ENCODE measurements at places on chromosomes 5 and 9.

DNA sequence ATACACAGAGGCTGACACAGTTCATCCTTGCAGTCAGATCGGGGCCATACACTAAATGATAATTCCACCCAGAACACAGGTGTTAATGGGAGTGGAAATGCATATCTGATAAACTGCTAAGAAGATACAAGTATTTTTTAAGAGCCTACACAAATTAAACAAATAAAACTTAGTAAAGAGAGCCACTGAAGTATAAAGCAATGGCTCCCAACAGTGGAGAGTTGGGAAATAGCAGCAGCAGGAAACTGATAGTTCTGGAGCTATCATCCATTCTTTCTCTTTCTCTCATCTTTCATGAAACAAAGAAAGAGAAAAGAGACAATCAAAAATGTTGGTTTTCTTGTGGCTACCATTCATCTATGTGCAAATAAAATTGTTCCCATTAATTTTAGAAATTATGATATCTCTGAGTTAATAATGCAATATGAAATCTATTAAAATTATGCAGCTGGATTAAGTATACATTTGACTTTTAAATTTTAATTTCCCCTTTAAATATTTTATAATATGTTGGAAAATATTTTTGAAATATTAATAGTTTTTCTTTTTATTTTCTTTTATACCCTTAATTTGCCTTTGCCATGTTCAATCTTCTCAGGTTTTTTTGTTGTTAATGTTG is 120.8 kb downstream of the EMB start:
- no peak overlapping the region for H3K27ac ChIP-seq
- no peaks in the 10 kb centered on the region for H3K4me1 ChIP-seq
- DNase-seq = no peak
- H3K27me3 ChIP-seq = no peaks in the 10 kb centered on the region
- H3K36me3 ChIP-seq = no peaks in the 10 kb centered on the region

- H3K4me3 ChIP-seq = no peak overlapping the region
- no peaks in the 10 kb centered on the region for H3K27me3 ChIP-seq
- no peak for DNase-seq
- no peak overlapping the region for H3K27ac ChIP-seq
Observed at GRCh38 chr5:139396691-139397090, 1.8 kb upstream of the PROB1 start.

DNA sequence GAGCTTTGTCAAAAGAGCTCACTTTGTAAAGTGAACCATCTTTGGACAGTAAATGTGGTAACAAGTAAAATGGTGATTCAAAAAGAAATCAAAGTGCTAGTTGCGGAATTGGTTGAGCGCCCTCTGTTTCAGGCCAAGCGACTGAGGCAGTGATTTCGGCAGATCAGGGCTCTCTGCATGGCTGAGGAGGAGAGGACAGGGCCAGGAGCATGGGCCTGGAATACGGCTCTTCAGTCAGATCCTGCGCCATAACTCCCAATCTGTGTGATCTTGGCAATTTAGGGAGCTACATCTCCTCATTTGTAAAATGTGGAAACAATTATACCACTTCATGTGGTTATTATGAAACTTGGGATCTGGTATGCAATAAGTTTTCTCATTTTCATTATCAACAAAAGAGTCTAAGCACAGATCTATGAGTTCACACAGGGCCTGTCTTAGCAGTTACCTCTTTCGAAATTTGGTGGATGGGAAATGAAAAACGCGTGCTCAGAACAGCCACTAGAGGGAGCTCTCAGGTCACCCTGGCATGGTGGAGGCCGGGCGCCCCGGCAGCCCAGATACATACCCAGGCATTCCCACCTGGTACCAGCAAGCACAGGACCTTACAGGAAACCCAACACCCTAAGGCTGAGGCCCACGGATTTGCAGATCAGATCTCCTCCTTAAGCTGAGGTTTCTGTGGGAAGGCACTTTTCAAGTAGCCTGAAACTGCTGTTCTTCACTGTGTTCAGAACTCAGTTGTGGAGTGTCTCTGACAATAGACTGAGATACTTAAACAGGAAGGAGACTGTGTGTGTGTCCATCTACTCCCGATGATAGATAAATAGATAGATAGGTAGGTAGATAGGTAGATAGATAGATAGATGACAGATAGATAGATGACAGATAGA is 303.7 kb downstream of the RAB3C start:
- H3K4me3 ChIP-seq = no peak overlapping the region
- H3K36me3 ChIP-seq = no peaks in the 10 kb centered on the region
- DNase-seq = peak; percentile 69
- peaks cover 14% of the 10 kb centered on the region for H3K4me1 ChIP-seq
- no peak overlapping the region for H3K27ac ChIP-seq

DNA sequence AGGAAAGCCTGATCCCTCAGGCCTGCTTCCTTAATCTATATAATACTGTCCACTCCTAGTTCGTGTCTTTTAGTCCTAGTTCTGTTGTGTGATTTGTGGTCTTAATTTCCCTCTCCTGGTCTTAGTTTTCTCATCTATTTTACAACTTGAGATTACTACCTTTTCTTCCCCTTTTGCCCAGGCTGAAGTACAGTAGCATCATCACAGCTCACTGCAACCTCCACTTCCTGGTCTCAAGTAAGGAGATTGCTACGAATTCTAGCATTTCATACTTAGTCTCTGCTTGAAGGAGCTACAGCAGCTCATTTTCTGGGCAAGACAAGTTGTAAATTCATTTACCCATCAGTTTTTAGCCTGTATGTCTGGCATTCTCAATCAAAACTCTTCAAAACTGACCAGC is 5.5 kb downstream of the TRIM32 start:
- no peaks in the 10 kb centered on the region for H3K27me3 ChIP-seq
- no peak for DNase-seq
- no peaks in the 10 kb centered on the region for H3K4me1 ChIP-seq
- H3K36me3 ChIP-seq = no peaks in the 10 kb centered on the region

DNA sequence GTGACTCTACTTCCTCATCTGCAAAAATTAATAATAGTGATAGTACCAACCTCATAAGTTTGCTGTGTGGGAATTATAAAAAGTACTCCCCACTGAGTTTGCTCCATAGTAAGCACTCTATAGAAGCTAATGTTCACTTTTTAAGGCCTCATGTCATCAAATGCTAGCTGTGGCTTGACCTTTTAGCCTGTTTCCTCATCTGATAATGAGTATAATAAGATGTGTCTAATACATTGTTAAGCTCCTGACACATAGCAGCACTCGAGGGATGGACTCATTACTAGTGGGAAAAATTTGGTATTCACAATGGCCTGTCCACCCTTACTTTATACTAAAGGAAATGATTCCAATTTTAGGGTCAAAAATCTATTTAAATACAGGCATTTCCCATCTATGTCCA is 26.1 kb upstream of the CAST start:
- H3K4me1 ChIP-seq = no peaks in the 10 kb centered on the region
- no peak overlapping the region for H3K27ac ChIP-seq
- no peak for DNase-seq
- H3K27me3 ChIP-seq = no peaks in the 10 kb centered on the region
- no peak overlapping the region for H3K4me3 ChIP-seq
- H3K36me3 ChIP-seq = no peaks in the 10 kb centered on the region

GRCh38 chr5:159102311-159102934 is 2.7 kb upstream of the EBF1 start:
- no peak overlapping the region for H3K27ac ChIP-seq
- no peaks in the 10 kb centered on the region for H3K36me3 ChIP-seq
- H3K27me3 ChIP-seq = no peaks in the 10 kb centered on the region
- no peaks in the 10 kb centered on the region for H3K4me1 ChIP-seq
- no peak for DNase-seq
- no peak overlapping the region for H3K4me3 ChIP-seq

DNA sequence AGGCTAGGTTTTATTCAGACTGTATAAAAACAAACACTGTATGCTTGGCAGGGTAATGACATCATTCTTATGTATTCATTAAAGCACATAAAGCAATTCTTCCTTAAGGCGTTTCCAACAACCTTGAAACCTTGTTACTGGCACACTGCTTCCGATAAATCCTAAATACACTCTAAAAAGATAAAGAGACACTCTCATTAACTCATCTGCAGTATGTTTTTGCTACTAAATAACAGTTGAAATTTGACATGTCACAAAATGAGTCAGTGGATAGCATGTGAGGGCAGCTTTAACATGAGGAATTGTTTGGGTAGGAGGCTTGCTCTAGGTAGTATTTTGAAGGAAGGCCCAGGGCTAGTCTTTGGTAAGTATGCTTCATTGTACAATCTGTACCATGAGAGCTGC is 13.7 kb downstream of the YIPF5 start:
- no peak overlapping the region for H3K27ac ChIP-seq
- no peaks in the 10 kb centered on the region for H3K4me1 ChIP-seq
- no peaks in the 10 kb centered on the region for H3K27me3 ChIP-seq
- no peaks in the 10 kb centered on the region for H3K36me3 ChIP-seq

GRCh38 chr9:110933350-110934001 is 104.8 kb downstream of the LPAR1 start:
- DNase-seq = no peak
- no peak overlapping the region for H3K27ac ChIP-seq
- H3K36me3 ChIP-seq = no peaks in the 10 kb centered on the region
- no peaks in the 10 kb centered on the region for H3K4me1 ChIP-seq
- no peaks in the 10 kb centered on the region for H3K27me3 ChIP-seq

- no peak overlapping the region for H3K4me3 ChIP-seq
- no peaks in the 10 kb centered on the region for H3K36me3 ChIP-seq
- no peaks in the 10 kb centered on the region for H3K4me1 ChIP-seq
- DNase-seq = no peak
- H3K27ac ChIP-seq = no peak overlapping the region
- H3K27me3 ChIP-seq = no peaks in the 10 kb centered on the region
Observed at GRCh38 chr5:63700241-63700640, 262.0 kb downstream of the HTR1A start.

DNA sequence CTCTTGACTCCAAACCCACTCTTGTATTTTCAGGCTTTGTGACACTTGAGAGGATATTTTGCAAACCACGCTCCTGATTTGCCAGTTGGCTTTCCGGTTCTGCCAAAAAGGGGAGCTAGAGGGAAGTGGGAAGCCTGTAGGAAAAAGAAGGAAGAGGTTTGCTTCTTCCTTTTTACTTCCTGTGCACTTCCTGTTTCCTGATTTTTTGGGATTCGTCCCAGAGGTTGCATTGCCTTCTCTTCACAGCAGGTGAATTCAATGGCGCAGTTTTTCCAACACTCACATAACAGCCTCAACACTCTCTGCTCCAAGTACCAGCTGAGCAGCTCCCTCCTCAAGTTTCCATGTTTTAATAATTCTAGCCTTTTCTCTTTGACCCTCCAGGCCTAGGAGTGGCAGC is 47.7 kb downstream of the SLC24A2 start:
- no peak overlapping the region for H3K4me3 ChIP-seq
- H3K4me1 ChIP-seq = no peaks in the 10 kb centered on the region
- H3K27me3 ChIP-seq = no peaks in the 10 kb centered on the region
- no peak overlapping the region for H3K27ac ChIP-seq
- no peak for DNase-seq

GRCh38 chr5:61270510-61271165 is 61.4 kb upstream of the ZSWIM6 start:
- H3K4me3 ChIP-seq = no peak overlapping the region
- DNase-seq = no peak
- no peaks in the 10 kb centered on the region for H3K27me3 ChIP-seq
- peaks cover 10% of the 10 kb centered on the region for H3K4me1 ChIP-seq

GRCh38 chr5:94173100-94173499 is 431.7 kb upstream of the POU5F2 start:
- DNase-seq = no peak
- no peaks in the 10 kb centered on the region for H3K36me3 ChIP-seq
- no peaks in the 10 kb centered on the region for H3K4me1 ChIP-seq
- no peak overlapping the region for H3K4me3 ChIP-seq

All from testis (tissue), 5 donors.